A172 (cell line): ENCODE measurements at places on chromosomes 5 and 9. TPM values are rescaled to one million over a fixed set of nuclear protein-coding genes. Genes with fewer than 3 reads are reported as not detected.

GRCh38 chr5:96176022-96176421, 214.4 kb upstream of the ELL2 start:
- no peak for DNase-seq

DNA sequence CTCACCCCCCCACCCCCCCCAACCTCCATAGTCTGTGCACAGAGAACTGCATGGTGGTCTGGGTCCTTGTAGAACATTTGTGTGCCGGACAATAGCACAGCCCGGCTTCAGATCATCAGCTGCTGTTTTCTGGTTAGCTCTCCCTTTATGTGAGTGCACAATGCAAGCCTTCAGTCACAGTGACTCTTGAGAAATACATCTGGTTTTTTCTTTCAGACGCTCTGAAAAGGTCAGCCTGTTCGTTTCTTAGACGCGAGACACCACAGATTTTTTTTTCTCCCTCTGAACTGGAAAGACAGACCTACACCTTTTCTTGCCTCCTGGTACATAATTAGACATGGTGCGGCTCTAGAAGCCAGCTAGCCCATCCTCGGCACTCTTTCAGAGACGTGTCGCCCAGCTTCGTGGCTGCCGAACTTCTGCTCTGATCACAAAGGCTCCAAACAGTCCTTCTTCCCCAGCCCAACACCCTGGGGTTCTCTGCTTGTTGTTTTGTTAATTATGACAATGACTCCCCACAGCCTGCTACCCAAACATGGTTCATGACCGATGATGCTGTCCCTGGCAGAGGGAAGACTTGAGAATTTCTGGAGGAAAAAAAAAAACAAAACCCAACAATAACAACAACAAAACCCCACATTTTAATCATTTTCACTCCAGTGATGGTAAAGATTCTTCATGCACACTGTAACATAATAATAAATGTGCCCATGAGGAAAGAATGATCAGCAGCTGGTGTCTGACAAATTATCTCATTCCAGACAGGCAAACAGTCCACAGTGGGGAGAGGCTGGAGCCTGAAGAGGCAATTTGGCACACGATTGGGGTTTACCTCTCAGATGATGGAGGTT, 241.4 kb upstream of the ZNF462 start:
- no peak for DNase-seq

DNA sequence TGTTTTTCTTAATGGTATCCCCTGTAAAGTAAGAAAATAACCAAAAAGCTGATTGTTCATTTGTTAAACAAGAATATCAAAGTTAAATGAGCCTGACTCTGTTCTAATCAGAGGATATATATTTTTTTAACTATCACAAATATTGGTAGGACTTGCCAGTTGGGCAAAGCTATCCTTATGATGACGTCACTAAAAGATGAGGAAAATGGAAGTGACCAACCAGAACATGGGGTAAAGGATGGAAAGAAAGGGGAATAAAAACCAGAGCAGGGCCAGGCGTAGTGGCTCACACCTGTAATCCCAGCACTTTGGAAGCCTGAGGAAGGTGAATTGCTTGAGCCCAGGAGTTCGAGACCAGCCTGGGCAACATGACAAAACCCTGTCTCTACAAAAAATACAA, 811.6 kb upstream of the DMAC1 start:
- DNase-seq = no peak

GRCh38 chr5:16869821-16870796, 66.0 kb downstream of the MYO10 start:
- peak; percentile 83 for DNase-seq

- no peak for DNase-seq
These were observed 42.0 kb upstream of the GARNL3 start for GRCh38 chr9:127222388-127223095.

- DNase-seq = no peak
These were observed 46.7 kb downstream of the SHB start for GRCh38 chr9:38022203-38022895.

- no peak for DNase-seq
These were observed 43.7 kb upstream of the PRSS3 start for GRCh38 chr9:33751536-33752129.

DNA sequence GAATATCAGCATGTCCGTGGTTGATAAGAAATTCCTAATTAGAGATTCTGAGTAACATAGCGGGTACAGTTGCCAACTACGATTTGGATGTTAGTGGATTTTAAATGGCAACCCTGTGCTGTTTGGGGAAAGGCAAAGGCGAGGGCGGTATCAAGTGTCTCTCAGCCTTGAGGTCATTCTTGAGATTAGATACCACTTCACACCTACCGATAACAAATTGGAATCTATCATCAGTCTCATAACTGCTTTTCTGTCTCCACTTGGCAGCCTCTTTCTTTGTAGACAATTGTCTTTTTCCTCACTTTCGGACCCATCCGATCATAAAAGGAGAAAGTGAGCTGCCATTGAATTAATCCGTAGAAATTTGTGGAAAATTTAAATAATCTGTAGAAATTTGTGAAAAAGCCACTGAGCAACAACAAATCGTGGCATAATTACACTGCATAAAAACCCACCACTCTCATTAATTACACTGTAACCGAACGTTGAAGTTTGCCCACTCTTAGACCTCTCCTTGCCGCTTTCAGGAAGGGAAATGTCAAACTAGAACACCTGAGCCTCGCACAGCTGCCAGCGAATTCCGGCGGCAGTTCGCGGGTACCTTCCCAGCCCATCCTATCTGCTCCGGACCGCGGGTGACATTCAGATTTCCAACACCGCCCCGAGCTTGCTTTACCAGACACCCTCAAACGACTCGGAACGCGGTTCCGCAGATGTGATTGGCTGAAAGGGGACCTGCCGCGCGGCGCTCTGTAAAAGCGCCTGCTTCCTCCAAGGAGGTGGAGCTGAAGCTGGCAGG, 849 bp upstream of the RGMB start:
- DNase-seq = no peak

- no peak for DNase-seq
These were observed 65.0 kb upstream of the FBXW11 start for GRCh38 chr5:172071309-172071875.

- no peak for DNase-seq
These were observed 85.4 kb upstream of the PRRC1 start for GRCh38 chr5:127431977-127432585.

DNA sequence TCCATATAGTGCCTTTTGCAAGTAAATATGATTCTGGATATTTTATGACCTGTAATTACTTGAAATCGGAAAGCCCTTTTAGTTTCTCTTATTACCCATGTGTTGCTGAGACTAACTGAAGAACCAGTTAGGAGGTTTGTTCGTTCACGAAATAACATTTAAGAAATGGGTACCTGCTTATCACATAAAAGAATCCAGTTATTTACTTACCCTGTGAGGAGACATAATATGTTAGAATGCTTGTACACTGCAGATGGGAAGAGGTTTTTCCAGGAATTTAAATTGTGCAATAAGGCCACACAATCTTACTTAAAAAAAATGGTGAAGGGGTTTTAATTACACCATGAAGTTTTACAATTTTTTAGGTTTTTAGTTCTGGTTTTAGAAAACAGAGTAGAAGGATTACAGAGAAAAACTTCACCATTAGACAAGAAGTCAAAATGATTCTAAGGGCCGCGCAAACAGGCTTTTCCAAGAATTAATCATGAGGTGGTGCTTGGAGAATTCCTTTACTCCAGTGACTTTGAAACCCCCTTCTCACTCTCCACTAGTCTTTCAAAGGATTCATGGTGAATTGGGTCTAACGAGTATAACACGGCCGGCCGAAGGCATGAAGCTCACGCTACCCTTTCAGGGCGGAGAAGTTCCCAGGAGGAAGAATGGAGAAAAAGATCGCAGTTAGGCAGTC, 1.1 kb upstream of the PTGER4 start:
- DNase-seq = peak; percentile 29

Gene MELK
- 83.1 and 91.5 TPM in 2 replicates for total RNA-seq

Gene COL5A1
- 185 and 205 TPM in 2 replicates for total RNA-seq

Gene GPSM1
- 92.9 and 101 TPM in 2 replicates for total RNA-seq

Gene NDUFAF2
- total RNA-seq = 59.5 and 74.3 TPM in 2 replicates

Gene FOXI1
- total RNA-seq = 0.10 TPM in 1 of 2 replicates, not detected in the other
